ENCODE measurements at places on chromosomes 4 and X. TPM values are rescaled to one million over a fixed set of nuclear protein-coding genes. Genes with fewer than 3 reads are reported as not detected.

LRAT gene
- not detected for total RNA-seq

AFM gene
- not detected for total RNA-seq

SLC26A1 gene
- total RNA-seq, result 0.10 TPM

TENM3 gene
- not detected for total RNA-seq

PARM1 gene
- total RNA-seq, result 1.0 TPM

KIT gene
- 0.42 TPM for total RNA-seq

EVC2 gene
- total RNA-seq, result 0.73 TPM

FABP2 gene
- not detected for total RNA-seq

ANXA10 gene
- not detected for total RNA-seq
